ENCODE measurements at places on chromosomes 3 and 15.

DNA sequence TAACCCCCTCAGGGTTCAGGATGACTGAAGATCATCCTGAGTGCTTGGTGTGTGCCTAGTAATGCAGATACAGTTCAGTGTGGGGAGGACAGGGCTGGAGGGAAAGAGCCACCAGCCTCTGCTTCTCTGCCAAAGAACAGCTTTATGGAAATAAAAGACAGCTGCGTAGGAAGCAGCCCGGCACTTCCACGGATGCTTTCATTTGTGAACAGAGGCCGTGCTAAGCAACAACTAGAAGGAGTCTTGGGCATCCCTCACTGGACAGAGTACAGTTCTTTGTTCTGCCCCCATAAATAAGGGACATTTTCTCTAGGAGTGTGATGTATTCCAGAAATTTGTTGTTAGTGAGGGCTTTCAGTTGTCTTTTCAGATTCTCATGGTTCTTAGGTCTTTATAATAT is 194.8 kb upstream of the RGMA start:
- no peak for DNase-seq

- DNase-seq: no peak
Measured at GRCh38 chr3:188680605-188681004, 491.2 kb upstream of the TPRG1 start.

DNA sequence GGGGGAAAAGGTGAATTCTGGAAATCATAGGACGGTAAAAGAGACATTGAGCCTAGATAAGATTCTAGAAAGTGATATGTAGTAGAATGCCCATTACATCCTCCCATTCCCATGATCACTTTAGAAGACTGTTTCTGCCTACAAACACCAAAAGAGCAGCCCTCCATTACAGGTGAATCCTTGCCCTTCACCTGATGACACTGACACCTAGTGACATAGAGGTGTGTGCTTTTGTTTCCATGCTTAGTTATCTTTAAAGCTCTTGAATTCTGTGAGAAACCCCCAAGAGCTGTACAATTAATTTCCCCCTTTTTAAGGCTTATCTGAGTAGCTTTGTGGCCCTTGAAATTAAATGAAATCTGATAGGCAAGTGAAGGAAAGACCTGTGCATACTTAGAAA is 8.3 kb upstream of the BBX start:
- no peak for DNase-seq

GRCh38 chr3:14791343-14791945 is 27.3 kb upstream of the FGD5 start:
- peak; percentile 43 for DNase-seq

- DNase-seq: no peak
Measured at GRCh38 chr15:94205366-94205765, 26.0 kb upstream of the MCTP2 start.
